ENCODE measurements at places on chromosomes 11 and 22. TPM values are rescaled to one million over a fixed set of nuclear protein-coding genes. Genes with fewer than 3 reads are reported as not detected.
A peak's percentile ranks its signal among the peaks of the same experiment; 100 is the strongest.

DNA sequence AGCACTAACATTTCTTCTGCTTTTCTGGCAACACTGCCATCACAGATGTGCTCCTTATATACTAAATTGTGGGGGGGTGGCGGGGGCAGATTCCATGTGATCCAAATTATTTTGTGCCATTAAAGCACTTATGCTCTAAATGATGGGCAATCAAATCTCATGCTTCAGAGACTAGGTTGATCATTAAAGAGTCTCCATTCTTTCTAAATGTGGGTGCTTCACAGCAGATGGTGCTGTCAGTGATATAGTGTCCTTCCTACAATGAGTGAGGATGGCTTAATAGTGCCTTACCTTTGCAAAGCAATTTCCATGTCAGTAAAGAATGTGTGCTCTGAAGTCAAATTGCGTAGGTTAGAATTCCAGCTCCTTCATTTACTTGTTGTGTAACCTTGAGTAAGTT is 589.8 kb downstream of the ETS1 start:
- no peak for ATAC-seq

GRCh38 chr22:22616636-22617035 is 27.8 kb upstream of the GGTLC2 start:
- no peak for ATAC-seq

DNA sequence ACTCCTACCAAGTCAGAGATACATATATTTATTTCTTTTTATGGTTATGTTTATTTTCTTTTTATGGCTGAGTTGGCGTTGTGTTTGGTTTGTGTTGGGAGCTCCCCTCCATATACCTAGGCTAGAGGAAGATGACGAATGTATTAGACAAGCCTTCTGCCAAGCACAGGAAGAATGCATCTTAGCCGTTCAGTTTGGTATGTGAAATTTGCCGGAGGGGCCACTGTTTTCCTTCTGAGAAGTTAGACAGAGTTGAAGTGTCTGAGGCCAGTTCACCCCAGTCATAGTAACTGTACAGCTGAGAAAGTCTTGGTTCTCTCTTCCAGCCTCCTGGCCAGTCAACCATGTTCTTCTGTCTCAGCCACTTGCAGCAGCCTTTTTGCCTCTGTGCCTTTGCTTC is 29.8 kb downstream of the TEAD1 start:
- ATAC-seq = no peak

- no peak for ATAC-seq
Measured at GRCh38 chr11:45233804-45234170, 52.4 kb downstream of the SYT13 start.

The LARGE1 gene
- 67.8 TPM for total RNA-seq

- ATAC-seq = no peak
Measured at GRCh38 chr11:81674211-81674610, 1059.5 kb downstream of the FAM181B start.

DNA sequence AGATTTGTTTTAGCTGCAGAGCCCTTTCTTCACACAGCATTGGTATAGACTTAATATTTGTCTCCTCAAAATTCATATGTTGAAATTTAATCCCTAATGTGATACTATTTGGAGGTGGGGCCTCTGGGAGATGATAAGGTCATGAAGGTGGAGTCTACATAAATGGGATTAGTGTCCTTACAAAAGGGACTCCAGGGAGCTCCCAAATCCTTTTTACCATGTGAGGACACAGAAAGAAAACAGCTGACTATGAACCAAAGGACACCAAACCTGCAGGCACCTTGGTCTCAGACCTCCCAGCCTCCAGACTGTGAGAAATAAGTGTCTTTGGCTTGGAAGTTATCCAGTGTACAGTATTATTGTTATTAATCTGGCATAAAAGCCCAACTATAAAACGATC is 10.2 kb downstream of the SLC35F2 start:
- ATAC-seq = no peak

The CARD18 gene
- total RNA-seq = not detected

The UPB1 gene
- total RNA-seq = 0.93 TPM

GRCh38 chr11:971092-971690 is 45.5 kb downstream of the AP2A2 start:
- ATAC-seq = no peak

The TRIM22 gene
- total RNA-seq = 50.4 TPM

DNA sequence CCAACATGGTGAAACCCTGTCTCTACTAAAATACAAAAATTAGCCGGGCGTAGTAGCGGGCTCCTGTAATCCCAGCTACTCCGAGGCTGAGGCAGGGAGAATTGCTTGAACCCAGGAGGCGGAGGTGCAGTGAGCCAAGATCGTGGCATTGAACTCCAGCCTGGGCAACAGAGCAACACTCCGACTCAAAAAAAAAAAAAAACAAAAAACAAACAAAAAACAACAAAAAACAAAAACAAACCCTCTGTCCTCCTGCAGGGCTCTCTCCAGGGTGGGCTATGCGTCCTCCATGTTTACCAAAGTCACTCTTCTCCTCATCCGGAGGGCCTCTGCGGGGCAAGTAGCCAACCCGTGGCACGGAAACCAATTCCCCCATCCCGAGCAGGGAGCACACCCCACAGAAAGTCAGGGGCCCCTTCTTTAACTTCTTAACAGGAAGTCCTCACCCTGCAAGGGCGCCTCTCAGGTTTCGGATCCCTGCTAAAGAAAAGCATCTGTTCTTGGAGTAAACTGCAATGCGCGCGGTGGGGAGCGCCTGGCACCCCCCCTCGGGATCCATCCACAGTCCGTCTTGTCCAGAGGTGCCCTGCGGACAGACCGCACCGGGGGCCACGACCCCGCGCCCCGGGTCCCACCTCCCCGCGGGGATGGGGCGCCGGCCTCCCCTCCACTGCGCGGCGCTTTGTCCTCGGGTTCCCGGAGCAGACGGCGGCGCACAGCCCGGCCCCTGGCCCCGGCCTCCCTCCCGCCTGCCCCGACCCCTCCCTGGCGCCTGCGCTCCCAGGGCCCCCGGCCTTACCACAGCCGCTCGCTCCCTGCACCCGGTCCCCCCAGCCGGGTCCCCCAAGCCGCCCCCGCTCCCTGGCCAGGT is 712 bp downstream of the CERK start:
- ATAC-seq = peak; percentile 32

GRCh38 chr11:45252877-45253276 is 33.3 kb downstream of the SYT13 start:
- no peak for ATAC-seq

The LYVE1 gene
- 170 TPM for total RNA-seq

The MS4A15 gene
- not detected for total RNA-seq

DNA sequence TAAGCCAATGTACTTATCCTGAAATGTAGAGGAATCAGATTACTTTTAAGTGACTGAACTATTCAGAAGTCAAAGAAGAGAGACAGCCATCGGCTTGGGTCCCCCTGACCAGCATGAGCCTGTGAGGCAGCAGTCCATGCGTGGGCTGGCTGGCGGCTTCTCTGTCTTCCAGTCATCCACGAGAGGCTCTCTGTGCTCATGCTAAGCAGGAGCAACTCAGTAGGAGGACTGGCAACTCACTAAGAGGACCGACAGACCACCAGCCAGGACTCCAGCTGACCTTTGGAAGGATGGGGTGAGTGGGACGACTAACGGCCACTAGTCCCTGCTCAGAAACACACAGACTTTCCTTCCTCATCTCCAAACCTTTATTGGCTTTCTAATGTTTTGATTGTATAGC is 43.6 kb downstream of the ARFGAP3 start:
- no peak for ATAC-seq

The ART1 gene
- not detected for total RNA-seq

DNA sequence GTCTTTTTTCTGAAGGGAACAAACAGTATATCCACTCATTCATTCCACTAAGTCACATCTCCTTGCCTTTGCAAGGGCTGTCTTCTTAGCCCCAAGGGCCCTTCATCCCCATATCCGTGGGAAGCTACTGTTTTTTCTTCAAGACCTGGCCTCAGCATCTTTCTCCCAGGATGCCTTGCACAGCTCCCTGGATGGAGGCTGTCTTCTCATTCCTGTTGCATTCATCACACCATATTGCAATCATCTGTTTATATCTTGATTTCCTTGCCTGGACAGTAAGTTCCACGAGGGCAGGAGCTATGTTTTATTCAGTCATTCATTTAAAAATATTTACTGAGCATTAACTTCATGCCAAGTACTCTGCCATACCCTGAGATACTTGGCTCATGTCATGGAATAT is 29.3 kb upstream of the NECTIN1 start:
- ATAC-seq = no peak

The OR5M8 gene
- not detected for total RNA-seq

- no peak for ATAC-seq
Measured at GRCh38 chr11:14251754-14252153, 107.2 kb downstream of the RRAS2 start.

DNA sequence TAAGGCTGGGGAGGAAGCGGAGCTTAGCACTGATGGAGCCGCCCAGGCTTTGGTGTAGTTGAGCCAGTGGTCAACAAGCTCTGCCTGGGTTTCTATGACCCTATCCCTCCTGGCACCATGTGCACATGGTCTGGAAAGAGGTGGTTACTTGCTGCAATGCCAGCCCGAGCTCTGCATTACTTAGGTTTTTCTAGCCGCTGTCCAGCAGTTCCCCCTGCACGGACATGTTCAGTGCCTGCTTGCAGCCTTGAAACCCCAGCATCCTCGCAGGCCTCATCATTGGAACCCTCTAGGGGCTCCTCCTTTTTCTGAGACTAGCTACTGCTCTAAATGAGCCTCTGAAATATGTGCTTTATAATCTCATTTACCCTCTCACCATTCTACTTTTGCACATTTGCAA is 16.6 kb downstream of the CNTF start:
- ATAC-seq = no peak

- no peak for ATAC-seq
Measured at GRCh38 chr11:126821827-126822226, 178.7 kb downstream of the KIRREL3 start.

The TRIM49 gene
- total RNA-seq = not detected

- ATAC-seq = no peak
Measured at GRCh38 chr11:46808799-46809431, 37.2 kb downstream of the CKAP5 start.

DNA sequence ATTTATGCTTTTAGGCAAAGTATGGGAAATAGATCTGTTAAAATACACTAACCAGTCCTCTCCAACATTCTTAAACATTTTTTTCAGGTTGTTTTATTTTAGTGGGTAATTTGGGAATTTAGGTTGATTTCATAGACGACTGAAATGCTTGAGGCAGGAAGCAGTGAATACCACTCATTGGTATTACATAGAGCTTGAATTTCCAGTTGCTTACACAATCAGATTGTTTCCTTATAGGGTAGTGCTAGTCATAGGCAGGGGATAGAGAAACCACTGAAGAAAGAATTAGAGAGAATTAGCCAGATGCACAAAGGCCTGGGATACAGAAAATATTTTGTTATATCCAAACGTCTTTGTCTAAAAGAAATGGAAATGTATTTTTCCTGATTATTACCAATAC is 23.9 kb upstream of the LYVE1 start:
- ATAC-seq = peak; percentile 85

DNA sequence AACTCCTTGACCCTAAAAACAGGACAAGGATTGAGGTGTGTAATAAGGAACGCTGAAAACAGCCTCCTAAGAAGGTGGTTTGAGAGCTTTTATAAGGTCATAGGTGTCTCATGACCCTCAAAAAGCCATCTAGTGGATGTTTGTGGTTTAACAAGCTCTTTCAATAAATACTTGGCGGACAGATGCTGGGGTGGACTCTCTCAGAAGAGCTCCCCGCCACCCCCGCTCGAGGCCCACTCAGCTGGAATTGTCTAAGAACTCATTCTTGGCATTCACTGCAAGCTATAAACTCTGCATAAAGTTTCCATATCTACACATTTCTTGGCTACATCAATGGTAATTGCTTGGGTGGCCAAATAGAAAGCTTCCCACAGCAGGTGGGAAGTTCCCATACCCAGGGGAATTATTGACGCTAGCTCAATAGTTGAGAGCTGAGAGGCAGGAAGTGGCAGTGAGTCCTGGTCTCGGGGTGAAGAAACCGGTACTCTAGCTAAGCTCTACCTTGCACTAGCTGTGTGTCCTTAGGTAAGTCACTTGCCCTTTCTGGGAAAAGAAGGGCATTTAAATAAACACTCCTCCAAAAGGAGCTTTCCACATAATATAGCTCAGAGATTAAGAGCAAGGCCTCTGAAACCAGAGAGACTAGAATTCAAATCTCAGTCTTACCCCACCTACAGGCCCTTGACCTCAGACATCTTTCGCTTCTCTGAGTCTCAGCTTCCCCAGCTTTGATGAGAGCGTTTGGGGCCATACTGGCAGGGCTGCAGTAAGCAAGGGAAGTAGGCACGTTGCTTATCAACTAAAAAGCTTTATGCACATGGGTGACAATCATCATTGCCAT is 6.4 kb downstream of the MS4A15 start:
- ATAC-seq = no peak

- ATAC-seq = no peak
Measured at GRCh38 chr22:31652911-31653684, 8.9 kb downstream of the PISD start.

The APOA5 gene
- total RNA-seq = not detected

- ATAC-seq = no peak
Measured at GRCh38 chr11:72755713-72756285, 3.6 kb upstream of the ARAP1 start.

DNA sequence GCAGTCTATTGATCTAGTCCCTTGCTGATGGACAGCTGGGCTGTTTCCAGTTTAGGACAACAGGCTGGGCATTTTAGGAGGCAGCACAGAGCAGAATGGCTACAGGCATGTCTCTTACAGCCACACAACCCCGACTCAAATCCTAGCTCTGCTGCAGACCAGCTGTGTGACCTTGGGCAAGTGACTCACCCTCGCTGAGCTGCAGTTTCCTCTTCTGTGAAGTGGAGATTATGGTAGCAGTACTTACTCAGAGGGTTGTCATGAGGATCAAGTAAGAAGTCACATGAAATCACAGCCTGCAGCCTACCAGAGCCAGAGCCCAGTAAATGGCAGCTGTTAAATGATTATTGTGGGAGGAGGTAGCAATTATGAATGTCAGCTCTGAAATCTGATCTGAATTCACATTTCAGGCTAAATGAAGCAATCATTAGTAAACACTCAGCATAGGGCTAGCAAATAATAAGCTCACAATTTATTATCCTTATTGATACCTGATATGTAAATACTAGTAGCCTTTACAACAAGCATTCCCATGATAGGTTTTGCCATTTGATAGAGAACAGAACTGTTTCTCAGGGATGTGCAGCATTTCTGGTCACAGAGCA is 58.9 kb downstream of the MYEOV start:
- no peak for ATAC-seq

The LDHAL6A gene
- total RNA-seq = not detected

The USP2 gene
- total RNA-seq = 10.0 TPM

GRCh38 chr11:36532941-36533601 is 23.0 kb upstream of the TRAF6 start:
- ATAC-seq = no peak

- ATAC-seq = no peak
Measured at GRCh38 chr22:34579519-34579918, 486.4 kb upstream of the ISX start.

The WT1 gene
- not detected for total RNA-seq

DNA sequence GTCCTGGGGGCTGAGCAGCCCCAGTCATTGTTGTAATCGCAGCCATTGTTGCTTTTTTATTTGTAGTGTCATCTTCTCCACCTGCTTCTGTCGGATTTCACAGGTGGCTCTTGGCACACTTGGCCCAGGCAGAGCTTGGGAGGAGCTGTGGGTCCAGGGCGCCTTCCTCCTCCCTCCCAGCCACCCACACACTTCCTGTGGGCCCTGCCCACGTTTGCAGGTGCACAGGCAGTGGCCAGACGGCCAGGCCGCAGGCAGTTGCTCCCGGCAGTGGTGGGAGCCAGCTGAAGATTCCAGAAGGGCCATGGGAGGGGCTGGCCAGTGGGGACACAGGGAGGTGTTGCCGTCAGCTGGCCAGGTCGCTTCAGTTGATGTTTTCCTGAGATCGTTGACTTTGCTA is 1191.9 kb downstream of the BRD1 start:
- ATAC-seq = no peak

GRCh38 chr11:123473941-123474677 is 44.0 kb downstream of the GRAMD1B start:
- ATAC-seq = no peak

All from gastroesophageal sphincter (tissue), 4 donors.